Activated CD8-positive, alpha-beta memory T cell treated with anti-CD3 and anti-CD28 coated beads for 4 hours (primary cell): ENCODE measurements at places on chromosomes 16 and 17.

DNA sequence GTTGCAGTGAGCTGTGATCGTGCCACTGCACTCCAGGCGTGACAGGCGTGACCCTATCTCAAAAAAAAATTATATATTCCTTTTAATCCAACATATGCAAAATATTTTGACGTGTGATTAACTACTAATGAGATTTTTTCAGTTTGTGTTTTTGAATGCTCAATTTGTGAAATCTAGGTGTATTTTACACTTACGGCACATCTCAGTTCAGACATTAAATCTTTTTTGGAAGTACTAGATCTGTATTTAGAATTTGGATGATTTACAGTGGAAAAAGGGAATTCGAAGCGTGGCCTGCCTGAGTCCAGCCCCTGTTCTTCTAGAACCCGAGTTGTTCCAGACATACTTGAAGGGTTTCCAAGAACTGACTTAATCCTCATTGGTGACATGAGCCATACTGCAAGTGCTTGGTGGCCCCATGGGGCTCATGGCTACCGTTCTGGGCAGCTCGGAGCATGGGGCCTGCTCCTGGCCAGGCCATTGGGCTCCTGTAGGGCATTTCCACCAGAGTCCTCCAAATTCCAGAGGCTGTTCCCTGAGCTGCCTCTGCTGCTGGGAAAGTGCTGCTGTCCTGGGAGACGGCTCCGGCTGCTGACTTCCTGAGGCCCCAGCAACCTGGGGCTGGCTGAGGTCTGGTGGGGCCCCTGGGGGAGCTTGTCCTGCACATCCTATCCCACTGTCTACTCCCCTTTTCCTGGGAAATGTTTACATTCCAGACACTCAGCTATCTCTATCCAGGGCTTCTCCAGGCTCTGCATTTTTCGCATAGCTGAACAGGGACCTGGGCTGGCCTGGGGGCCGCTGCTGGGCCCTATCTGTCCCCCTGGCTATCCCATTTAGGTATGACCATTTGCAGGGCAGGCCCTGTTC is 27.2 kb downstream of the LLGL2 start:
- DNase-seq, result no peak

GRCh38 chr17:10798910-10799309 is 5.0 kb downstream of the TMEM238L start:
- no peak for DNase-seq

- DNase-seq, result no peak
Observed at GRCh38 chr16:73610605-73611156, 562.8 kb upstream of the ZFHX3 start.

GRCh38 chr17:69009930-69010329 is 50.8 kb downstream of the ABCA9 start:
- no peak for DNase-seq

DNA sequence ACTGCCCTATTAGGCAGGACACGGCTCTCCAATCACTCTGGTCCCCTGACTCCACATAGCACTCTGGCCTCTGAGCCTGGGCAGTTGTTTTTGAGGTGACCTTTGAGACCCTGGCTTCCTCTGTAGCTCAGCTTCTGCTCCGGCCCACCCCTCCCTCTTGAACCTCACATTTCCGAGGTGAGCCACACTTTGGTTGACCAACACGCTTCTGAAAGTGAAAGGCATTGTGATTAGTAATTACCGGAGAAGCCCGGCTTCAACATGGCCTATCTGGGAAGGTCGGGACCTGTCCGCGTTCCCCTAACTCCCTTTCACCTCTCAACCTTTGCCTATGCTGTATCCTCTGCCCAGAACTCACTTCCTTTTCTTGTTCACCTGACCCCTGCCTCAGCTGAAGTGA is 10.3 kb upstream of the ITGAX start:
- no peak for DNase-seq

DNA sequence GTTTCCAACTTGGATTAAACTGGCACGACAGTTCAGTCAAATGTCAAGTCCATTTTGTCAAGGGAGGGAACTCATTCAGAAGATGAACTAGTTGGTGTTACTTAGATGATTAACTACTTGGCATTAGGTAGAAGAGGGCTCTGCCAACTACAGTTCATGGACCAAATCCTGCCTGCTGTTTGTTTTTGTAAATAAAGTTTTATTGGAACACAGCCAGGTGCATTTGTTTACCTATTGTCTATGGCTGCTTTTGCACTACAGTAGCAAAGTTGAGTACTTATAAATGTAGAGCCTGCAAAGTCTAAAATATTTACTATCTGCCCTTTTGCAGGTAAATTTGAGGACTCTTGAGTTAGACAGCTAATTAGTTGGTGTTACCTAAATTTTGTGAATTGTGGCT is 410.0 kb downstream of the MAF start:
- DNase-seq, result no peak

DNA sequence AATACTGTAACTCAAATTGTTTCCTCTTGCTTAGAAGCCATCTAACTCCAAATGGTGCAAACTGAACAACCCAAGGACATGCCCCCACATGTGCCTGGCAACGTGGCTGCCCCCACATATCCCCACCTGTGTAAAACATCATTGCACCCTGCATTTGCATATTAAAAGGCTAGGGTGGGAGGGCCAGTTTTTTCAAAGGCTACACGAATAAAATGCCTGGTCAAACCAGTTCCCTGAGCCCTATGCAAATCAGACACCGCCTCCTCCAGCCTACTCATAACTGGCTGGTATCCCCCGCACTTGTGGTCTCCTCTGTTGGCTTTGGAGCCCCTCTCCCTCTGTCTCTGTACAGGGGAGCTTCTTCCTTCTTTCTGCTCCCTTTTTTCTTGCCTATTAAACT is 26.7 kb downstream of the C16orf54 start:
- no peak for DNase-seq

GRCh38 chr17:45753645-45754225 is 30.4 kb upstream of the CRHR1 start:
- no peak for DNase-seq

DNA sequence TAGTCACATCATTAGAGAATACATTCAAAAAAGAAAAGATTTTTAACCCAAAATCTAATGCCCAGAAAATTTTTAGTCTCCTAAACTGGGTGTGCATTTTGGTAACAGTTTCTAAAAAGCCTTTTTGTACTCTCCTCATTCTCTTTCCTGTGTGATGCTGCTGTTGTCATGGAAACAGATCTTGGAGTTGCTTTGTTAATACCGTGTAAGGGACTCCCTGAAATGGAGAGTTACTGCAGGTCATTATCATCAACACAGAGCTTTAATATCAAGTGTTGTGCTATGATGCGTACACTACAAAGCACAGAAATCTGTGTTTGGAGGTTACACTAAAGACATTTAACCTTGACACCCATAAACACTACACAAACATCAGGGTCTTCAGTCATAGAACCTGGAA is 216.3 kb downstream of the PRKCA start:
- no peak for DNase-seq

- DNase-seq, result no peak
Observed at GRCh38 chr17:78839235-78839761, 1.3 kb downstream of the USP36 start.

DNA sequence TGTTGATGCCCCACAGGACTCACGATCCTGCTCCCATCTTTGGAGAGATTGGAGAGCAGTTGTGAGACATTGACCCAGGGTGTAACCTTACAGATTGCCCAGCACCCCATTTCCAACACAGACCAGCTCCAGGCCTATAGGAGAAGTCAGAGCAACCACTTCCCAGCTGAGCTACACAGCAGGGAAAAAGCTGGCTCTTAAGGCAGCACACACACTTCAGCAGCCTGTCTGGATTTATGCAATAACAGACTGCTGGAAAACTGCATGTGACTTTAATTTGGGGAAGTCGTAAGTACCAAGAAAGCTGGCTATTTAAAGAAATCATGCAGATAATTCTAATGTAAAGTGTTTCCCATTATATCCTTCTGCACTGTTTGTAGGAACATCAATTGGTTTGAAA is 30.8 kb downstream of the NOG start:
- DNase-seq, result no peak

DNA sequence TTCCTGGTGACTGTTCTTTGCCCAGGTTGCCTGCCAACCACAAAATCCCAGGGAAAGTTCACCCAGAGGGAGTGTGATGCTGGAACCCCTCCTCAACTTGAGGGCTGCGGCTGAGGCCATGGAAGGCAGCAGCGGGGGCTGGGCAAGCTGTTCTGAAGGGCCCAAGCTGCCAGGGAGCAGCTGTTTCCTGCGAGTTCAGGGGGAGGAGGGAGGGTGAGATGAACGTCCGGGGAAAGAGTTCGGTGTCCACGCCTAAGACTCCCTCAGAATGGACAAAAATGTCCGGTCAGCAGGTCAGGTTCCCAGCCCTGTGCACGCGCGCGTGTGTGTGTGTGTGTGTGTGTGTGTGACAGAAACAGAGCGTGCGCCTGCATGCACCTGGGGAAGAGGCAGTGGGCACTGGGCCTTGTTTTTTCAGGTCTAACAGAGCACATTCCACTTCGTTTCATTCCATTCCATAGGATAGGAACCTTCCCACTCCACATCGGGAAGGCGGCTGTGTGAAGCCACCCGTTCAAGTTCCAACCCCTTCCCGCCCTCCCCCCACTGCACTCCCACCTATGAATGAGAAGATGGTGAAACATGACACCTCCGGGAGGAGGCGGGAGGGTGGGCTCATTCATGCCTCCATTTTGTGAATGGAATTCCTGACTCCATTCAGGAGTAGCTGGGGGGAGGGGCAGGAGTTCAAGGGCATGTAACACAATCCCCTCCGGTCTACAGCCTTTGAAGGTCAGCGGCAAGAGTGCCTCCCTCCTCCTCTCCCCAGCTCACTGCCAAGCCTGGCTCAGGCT is 15.7 kb downstream of the ETV4 start:
- DNase-seq, result no peak

DNA sequence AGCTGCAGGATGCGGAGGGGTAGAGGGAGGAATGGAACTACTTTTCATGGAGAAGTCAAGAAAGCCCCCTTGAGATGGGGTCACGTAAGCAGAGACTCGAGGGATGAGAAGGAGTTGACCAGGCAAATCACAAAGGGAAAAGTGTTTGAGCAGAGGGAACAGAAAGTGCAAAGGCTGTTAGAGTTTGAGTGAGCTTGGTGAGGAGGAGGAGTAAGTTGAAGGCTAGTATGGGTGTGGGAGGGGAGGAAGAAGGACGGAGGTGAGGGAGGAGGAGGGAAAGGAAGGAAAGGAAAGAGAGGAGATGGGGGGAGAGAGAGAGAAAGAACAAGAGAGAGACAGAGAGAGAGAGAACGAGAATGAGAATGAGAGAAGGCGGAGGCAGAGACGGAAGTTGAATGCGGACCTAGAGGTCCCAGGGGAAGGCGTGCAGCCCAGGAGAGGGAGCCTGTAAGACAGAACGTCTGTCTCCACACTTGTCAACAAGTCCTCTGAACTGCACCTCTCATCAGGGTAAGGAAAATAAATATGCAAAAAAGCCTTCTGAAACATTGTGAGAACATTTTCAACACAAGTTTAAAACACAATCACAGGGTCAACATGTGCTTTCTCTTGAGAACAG is 279.8 kb upstream of the EEF2KMT start:
- no peak for DNase-seq

- DNase-seq, result no peak
Observed at GRCh38 chr16:27323781-27324561, 10.2 kb downstream of the IL4R start.

GRCh38 chr16:87945351-87946042 is 5.7 kb upstream of the BANP start:
- DNase-seq, result no peak

DNA sequence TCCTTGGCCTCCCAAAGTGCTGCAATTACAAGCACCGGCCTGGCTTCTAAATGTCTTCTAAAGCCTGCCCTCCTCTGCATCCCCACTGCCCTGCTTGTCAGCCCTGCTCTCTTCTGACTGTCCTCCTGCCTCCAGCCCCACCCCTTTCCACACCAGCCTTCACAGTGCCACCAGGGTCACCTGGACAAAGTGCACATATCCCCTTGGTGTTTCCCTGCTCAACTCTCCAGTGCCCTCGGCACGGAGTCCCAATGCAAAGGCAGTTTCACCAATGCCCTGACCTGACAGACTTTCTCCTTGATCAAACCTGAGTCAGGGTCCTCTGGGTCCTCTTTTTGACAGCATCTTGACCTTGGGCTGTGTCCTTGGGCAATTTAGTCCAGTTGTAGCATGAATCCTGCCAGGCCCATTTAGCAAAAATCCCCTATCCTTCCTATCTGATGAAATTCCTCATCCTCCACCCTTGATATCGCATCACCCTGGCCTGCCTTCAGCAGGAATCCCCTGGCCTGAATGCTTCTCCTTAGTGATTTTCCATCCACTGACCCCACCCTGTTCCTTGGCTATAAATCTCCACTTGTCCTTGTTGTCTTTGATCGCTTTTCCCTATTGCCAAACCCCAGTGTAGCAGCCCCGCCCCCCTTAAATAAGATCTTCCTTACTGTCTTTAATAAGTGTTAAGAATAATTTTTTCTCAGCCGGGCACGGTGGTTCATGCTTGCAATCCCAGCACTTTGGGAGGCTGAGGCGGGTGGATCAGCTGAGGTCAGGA is 42.7 kb upstream of the ETV4 start:
- DNase-seq, result no peak

- no peak for DNase-seq
Observed at GRCh38 chr16:57749101-57749692, 13.6 kb downstream of the KATNB1 start.

GRCh38 chr16:13553453-13553985 is 366.4 kb upstream of the ERCC4 start:
- no peak for DNase-seq

GRCh38 chr17:71334048-71334751 is 786.6 kb upstream of the SOX9 start:
- DNase-seq, result no peak

DNA sequence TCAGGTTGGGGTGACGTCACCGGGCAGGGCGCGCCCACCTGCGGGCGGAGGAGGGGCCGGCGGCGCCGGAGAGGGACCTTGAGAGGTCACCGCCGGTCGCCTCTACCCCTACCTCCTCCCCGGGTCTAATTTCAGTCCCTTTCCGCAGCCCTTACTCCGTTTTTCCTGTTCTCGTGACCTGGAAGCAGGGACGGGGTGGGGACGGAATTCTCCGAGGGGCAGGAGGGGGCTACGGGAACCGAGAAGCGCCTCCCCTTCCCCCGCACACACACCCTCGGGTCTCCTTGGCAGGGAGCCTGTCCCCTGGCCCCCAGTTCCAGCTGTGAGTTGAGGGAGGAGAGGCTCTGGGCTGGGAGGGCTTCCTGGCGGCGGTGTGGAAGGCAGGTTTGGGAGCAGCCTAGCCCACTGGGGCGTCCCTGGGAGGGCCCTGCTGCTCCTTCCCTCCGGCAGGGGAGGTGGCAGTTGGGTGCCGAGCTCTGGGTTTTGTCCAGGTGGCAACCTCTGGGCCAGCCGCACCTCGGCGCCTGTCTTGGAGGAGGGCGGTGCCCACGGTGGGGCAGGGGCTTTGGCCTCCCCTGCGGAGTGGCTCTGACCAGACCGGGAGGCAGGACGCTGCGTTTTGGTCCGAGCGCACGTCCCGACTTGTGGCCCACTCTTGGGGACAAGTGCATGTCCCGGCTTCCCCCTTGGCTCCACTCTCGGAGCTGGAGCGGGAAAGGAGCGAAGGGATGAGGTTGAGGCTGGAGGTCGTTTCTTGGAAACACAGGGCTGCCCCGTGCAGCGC is 773 bp downstream of the SYNGR3 start:
- no peak for DNase-seq

GRCh38 chr17:79539944-79540705 is 70.7 kb downstream of the RBFOX3 start:
- no peak for DNase-seq
